ENCODE measurements at places on chromosomes 5 and 9.

DNA sequence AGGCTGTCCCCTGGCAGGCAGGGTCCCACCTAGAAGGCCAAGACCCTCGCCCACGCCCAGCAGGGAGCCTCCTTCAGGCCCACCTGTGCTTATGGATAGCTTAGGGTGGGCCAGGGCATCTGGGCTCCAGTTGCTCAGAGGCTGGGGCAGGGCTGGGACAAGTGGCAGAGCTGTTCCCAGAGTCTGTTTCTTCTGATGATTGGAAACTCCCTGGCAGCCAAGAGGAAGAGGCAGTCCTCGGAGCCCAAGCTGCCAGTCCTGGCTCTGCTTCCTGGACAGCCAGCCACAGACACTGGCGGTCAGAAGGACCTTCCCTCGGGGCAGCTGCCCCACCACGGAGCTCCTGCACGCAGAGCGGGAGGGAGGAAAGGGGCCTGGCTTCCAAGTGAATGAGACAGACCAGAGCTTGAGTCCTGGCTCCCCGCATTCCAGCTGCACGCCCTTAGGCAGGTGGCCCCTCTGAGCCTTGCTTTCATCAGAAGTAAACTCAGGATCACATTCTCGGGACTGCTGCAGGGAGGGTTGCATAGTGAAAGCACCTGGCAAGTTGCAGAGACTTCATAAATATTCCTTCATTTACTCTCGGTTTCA lies 37.9 kb upstream of the GABRP start:
- DNase-seq, result no peak

- DNase-seq, result no peak
Measured at GRCh38 chr9:92550765-92551164, 15.0 kb upstream of the ECM2 start.

- DNase-seq, result no peak
Measured at GRCh38 chr5:16866795-16867576, 69.1 kb downstream of the MYO10 start.

DNA sequence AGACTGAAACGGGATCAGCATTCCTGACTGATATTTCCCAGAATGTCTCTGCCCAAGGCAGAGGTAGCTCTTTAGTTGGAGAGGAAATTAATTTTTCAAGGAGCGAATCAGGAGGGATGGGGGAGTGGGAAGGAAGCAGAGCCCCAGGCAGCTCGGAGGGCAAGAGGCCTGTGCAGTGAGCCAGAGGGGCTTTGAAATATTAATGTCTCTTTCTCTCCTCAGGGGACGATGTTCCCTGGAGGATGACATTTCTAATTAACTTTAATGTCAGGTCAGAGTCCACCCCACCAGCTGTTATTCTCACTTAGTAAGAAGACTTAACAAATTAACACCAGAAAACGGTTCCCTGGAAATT lies 45.6 kb downstream of the SLC6A7 start:
- no peak for DNase-seq

GRCh38 chr5:56848206-56848605 lies 32.9 kb downstream of the MAP3K1 start:
- no peak for DNase-seq

DNA sequence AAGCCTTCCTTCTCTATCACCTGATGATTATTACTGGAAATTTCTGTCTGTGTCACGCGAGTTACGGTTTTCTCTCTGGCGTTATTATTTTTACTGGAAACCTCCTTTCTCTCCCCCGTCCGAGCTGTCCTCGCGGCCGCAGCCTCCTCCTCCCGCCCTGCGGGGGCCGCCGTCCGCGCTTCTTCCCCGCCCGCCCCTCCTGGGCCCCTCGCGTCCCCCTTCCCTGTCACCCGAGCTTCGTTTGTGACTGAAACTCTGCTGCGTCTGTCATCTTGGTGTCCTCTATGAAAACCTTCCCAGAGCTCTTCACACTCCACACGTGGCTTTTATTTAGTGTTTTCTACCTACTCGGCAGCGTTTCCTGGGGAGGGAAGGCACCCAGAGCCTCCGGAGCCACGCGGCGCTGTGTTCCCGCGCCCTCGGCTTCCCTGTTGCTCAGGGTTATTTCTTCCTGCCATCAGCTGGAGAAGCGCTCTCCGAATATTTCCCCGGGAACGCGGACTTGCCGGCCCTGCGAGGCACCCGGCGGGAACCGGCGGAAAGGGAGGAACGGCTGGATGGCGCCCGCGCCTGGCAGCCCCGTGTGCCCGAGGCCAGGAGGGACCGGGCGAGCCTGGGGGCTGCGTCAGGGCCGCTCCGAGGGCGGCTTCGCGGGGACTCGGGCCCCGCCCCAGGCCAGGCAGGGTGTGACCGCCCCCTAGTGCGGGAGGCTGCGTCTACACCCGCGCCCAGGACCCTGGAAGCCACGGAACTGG lies 33.9 kb downstream of the TRIP13 start:
- no peak for DNase-seq

DNA sequence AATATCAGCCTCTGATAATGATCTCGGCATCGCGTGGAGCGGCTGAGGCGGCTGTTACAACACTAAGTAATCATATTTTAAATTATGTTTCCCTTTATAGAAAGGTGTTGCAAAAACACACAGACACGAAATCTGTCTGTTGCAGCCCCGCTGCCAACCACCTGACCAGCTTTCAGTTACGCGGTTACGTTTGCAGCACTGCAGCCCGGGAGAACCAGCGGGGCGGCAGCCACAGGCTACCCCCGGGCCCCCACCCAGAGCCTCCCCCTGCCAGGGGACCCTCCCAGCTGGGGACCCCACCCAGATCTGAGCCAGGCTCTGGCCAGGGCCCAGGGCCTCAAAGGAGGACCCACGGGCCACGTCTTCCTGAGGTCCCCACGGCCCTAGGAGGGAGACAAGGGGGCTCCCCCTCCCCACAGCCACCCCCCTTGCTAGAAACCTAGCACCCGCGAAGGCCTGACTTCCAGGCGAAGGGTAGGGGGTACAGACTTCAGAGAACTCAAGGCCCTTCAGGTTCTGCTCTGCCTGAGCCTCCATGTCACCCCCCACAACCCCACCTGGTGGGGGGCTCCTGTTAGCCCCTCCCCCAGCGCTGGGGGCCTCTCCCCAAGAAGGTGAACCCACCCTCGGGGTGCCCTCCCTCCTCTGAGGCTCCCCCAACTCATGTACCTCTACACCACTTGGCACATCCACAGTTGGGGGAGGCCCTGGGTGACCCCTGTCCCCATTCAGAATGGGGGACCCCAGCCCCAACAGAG lies 6.0 kb downstream of the NACC2 start:
- no peak for DNase-seq

GRCh38 chr9:9719373-9720112 lies 893.3 kb downstream of the PTPRD start:
- DNase-seq, result no peak
